ENCODE measurements at places on chromosomes 2 and 18. TPM values are rescaled to one million over a fixed set of nuclear protein-coding genes. Genes with fewer than 3 reads are reported as not detected.
A peak's percentile ranks its signal among the peaks of the same experiment; 100 is the strongest.

Gene FOXD4L1
- total RNA-seq: 1.1 TPM

Gene RIT2
- not detected for total RNA-seq

Gene ATP6V1C2
- total RNA-seq: not detected

GRCh38 chr2:239532859-239533258, 132.0 kb upstream of the HDAC4 start:
- H3K4me3 ChIP-seq: no peak overlapping the region
- H3K27ac ChIP-seq: no peak overlapping the region
- peak; percentile 62 for DNase-seq
- no peaks in the 10 kb centered on the region for H3K27me3 ChIP-seq
- no peaks in the 10 kb centered on the region for H3K4me1 ChIP-seq
- H3K36me3 ChIP-seq: no peaks in the 10 kb centered on the region

- no peak overlapping the region for H3K4me3 ChIP-seq
- no peak for DNase-seq
- H3K27me3 ChIP-seq: no peaks in the 10 kb centered on the region
- H3K36me3 ChIP-seq: no peaks in the 10 kb centered on the region
Observed at GRCh38 chr2:63378589-63378988, 209.7 kb downstream of the WDPCP start.

GRCh38 chr2:74488643-74489481, 6.0 kb downstream of the TTC31 start:
- no peaks in the 10 kb centered on the region for H3K27me3 ChIP-seq
- peaks cover 8% of the 10 kb centered on the region for H3K4me1 ChIP-seq
- H3K36me3 ChIP-seq: peaks cover 54% of the 10 kb centered on the region
- no peak overlapping the region for H3K4me3 ChIP-seq

GRCh38 chr18:72324677-72325076, 219.5 kb downstream of the CBLN2 start:
- H3K36me3 ChIP-seq: no peaks in the 10 kb centered on the region
- H3K27me3 ChIP-seq: no peaks in the 10 kb centered on the region
- H3K4me3 ChIP-seq: no peak overlapping the region
- DNase-seq: no peak
- no peak overlapping the region for H3K27ac ChIP-seq

GRCh38 chr2:152405206-152406118, 70.5 kb downstream of the FMNL2 start:
- DNase-seq: no peak
- no peaks in the 10 kb centered on the region for H3K27me3 ChIP-seq
- H3K36me3 ChIP-seq: no peaks in the 10 kb centered on the region

- H3K36me3 ChIP-seq: no peaks in the 10 kb centered on the region
- no peak overlapping the region for H3K27ac ChIP-seq
- no peaks in the 10 kb centered on the region for H3K4me1 ChIP-seq
- DNase-seq: no peak
Observed at GRCh38 chr2:199987586-199987985, 32.2 kb downstream of the MAIP1 start.

- H3K4me1 ChIP-seq: no peaks in the 10 kb centered on the region
- H3K27ac ChIP-seq: no peak overlapping the region
- no peaks in the 10 kb centered on the region for H3K27me3 ChIP-seq
- no peaks in the 10 kb centered on the region for H3K36me3 ChIP-seq
Observed at GRCh38 chr18:2096551-2096950, 474.8 kb downstream of the METTL4 start.

Data from sigmoid colon (tissue), 7 donors.